ENCODE measurements at places on chromosomes 7 and 10. TPM values are rescaled to one million over a fixed set of nuclear protein-coding genes. Genes with fewer than 3 reads are reported as not detected.

Gene ERVW-1
- 0.18 TPM for total RNA-seq

Gene ZNF862
- 7.0 TPM for total RNA-seq

Gene IDI2
- not detected for total RNA-seq

Gene GRID2IP
- not detected for total RNA-seq

DNA sequence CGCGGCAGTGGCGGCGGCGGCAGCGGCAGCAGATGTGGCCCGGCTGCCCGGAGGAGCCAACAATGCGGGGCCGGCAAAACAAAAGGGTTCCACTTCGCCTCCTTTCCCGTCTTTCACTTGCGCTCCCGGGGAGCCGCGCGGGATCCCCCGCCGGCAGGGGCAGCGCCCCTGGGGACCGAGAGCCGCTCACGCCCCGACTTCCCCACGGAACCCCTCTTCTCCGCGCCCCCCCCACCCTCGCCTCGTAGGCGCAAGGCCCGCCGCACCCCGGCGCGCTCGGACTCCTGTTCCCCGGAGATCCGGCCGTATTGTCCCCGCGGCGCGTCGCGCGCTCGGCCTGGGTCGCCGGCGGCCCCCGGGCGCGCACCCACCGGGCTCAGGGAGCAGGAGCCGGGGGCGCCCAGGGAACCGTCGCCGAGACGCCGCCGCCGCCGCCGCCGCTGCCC, 854 bp downstream of the CTBP2 start:
- no peaks in the 10 kb centered on the region for H3K36me3 ChIP-seq
- peak; percentile 73 for DNase-seq

DNA sequence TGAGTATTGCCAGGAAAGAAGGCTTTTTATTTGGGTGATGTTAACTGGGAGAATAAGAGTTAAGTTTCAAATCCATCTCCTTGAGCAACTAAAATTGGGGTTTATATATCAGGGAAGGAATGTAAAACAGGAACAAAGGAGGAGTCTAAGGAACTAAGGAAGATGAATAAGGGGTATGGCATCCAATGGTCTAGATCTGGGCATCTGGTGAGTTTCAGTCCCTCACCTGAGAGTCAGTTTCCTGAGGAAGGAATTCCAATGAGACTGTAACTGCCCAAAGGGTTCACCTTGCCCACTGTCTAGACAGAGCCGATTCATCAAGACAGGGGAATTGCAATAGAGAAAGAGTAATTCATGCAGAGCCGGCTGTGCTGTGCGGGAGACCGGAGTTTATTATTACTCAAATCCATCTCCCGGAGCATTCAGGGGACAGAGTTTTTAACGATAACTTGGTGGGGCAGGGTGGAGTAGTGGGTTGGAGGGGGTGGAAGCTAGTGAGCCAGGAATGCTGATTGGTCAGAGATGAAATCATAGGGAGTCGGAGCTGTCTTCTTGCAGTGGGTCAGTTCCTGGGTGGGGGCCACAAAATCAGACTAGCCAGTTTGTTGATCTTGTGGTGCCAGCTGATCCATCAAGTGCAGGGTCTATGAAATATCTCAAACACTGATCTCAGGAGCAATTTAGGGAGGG, 188.3 kb upstream of the STK17A start:
- no peak for DNase-seq
- no peaks in the 10 kb centered on the region for H3K36me3 ChIP-seq
- no peaks in the 10 kb centered on the region for H3K4me1 ChIP-seq

DNA sequence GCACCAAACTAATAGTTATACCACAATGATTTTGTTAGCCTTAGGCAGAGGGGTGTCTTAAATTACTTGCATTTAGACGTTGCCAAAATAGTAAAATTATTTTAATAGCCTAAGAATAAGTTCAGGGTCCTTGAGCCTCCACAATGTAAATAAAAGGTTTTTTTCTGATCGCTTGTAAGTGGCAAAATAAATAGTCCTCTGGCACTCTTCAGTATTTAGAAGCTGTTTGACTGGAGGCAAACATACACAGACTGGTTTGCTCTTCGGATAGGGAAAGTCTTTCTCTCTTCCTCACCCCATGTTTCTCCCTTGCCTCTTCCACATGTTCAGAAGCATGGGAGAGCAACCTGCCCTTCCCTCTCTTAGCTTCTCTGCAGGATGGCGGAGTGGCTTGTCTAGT, 49.5 kb upstream of the FAM180A start:
- no peak for DNase-seq
- no peak overlapping the region for H3K27ac ChIP-seq
- H3K4me3 ChIP-seq, result no peak overlapping the region
- H3K27me3 ChIP-seq, result peaks cover 6% of the 10 kb centered on the region
- peaks cover 24% of the 10 kb centered on the region for H3K4me1 ChIP-seq

GRCh38 chr7:140990193-140990962, 24.4 kb downstream of the MRPS33 start:
- no peaks in the 10 kb centered on the region for H3K36me3 ChIP-seq
- no peak overlapping the region for H3K4me3 ChIP-seq
- DNase-seq, result no peak
- no peaks in the 10 kb centered on the region for H3K4me1 ChIP-seq
- H3K27me3 ChIP-seq, result no peaks in the 10 kb centered on the region
- H3K27ac ChIP-seq, result no peak overlapping the region

GRCh38 chr7:51121931-51122425, 194.6 kb downstream of the COBL start:
- H3K27ac ChIP-seq, result no peak overlapping the region
- H3K36me3 ChIP-seq, result no peaks in the 10 kb centered on the region
- DNase-seq, result no peak

- H3K27ac ChIP-seq, result no peak overlapping the region
- no peak overlapping the region for H3K4me3 ChIP-seq
- H3K4me1 ChIP-seq, result no peaks in the 10 kb centered on the region
- DNase-seq, result peak; percentile 69
These were observed 189.9 kb downstream of the HERPUD2 start for GRCh38 chr7:35505066-35505465.

Measured in stomach (tissue), 19 donors.